ENCODE measurements at places on chromosomes 5 and 9.

DNA sequence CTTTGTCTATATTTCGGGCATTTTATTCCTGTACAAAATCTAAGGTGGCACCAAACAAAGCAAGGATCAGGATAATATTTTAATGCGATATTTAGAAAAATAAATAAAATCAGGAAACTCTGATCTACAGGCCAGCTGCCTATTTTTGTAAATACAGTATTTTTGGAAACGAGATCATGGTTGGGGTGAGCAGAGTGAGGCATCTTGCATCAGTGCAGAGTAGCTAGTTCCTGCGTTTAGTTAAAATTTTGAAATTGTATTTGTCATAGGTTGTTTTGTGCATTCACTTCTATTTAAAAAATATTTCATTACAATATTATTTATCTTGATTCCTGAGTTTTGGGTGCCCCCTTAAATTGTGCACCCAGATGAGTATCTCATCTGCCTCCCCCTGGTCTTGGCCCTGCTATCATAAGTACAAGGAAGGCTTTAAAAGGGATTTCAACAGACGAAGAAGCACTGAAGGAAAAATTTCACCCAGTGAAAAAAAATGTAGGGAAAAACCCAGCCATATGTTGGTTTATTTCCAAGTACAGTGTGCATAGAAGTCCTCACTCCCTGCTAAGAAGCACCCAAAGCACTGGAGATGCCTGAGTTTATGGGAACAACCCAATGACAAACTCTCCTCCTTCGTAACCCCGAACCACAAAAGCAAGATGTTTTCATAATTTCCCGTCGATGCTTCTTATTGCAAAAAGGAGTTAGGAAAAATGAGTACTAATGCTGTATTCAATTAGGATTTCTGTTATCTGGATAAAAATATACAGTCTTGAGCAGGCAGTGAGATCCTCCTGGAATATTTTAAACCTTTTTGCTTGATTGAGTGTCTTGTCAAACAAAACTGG is 304.7 kb upstream of the CLINT1 start:
- H3K4me3 ChIP-seq, result no peak overlapping the region
- DNase-seq, result no peak
- H3K36me3 ChIP-seq, result no peaks in the 10 kb centered on the region
- no peak overlapping the region for H3K27ac ChIP-seq

DNA sequence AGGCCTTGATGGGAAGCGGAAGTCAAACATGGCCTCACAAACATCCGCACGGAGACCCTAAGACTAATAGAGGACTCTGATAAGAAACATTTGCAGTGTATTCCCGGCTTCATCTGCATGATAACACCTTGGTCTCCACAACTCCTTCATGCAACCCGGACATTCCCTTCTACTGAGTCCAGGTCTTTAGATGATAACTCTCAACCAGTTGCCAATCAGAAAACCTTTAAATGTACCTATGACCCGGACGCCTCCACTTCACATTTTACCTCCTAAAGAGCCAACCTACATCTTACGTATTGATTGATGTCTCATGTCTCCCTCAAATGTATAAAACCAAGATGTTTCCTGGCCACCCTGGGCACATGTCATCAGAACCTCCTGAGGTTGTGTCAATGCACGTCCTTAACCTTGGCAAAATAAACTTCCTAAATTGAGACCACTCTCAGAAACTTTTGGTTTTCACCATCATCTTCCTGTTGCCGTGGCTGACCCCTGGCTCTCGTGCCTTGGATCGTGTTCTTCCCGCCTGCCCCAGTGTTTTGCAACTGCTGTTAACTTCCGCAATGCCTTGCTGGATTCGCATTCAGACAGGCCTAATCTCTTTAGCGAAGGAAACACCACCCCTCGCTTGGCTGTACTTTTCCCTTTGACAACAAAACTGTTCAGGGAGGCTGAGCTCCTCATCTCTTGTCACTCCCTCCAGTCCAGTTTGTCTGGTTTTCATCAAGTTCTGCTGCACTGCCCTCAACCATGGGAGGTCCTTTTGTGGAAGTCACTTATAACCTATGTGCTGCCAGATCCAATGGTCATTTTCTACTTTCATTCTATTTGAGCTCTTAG is 1.1 kb upstream of the DAP start:
- H3K27ac ChIP-seq, result peak overlapping the region; percentile 91
- peaks cover 6% of the 10 kb centered on the region for H3K4me1 ChIP-seq
- no peaks in the 10 kb centered on the region for H3K27me3 ChIP-seq
- no peaks in the 10 kb centered on the region for H3K36me3 ChIP-seq
- peak overlapping the region; percentile 42 for H3K4me3 ChIP-seq
- no peak for DNase-seq

- no peaks in the 10 kb centered on the region for H3K27me3 ChIP-seq
- no peaks in the 10 kb centered on the region for H3K36me3 ChIP-seq
- H3K27ac ChIP-seq, result no peak overlapping the region
These were observed 149.5 kb upstream of the PHYKPL start for GRCh38 chr5:178381921-178382695.

GRCh38 chr9:136996361-136997292 is at the start of gene CLIC3:
CLIC3 (minus strand) TSS chr9:136996568; CDS start chr9:136996543, 25 bp downstream.
- DNase-seq, result peak; percentile 36
- peaks cover 2% of the 10 kb centered on the region for H3K36me3 ChIP-seq
- no peak within 1 kb of the TSS for H3K4me3 ChIP-seq
- no peaks in the 10 kb centered on the region for H3K27me3 ChIP-seq
- H3K4me1 ChIP-seq, result peaks cover 18% of the 10 kb centered on the region

DNA sequence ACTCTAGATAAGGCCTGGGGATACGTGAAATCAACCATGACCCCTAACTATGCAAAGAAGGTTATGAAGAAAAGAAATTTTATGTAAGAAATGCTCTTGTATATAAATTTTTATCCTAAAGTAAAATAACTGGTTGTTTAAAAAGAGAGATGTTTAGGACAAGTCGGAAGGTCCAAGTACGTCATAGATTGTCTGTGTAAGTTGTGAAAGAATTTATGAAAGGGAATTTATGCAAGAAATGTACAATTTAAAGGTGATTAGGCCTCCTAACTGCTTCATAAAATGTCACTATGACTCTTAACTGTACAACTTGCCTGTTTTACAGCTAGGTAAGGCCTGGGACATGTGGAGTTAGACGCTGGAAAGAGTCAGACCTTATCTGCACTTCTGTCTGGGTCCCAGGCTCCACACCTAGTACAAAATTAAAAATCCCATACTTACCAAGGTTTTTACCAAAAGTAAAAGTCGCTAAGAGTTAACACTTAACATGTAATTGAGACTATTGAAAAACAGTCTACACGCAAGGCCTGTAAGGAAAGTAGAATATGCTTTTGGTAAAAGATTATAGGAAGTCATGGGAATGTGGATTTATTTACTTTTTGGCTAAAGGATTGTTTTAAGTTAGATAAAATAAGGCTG is 77.4 kb downstream of the KIAA0825 start:
- no peak overlapping the region for H3K4me3 ChIP-seq
- no peaks in the 10 kb centered on the region for H3K36me3 ChIP-seq
- H3K27ac ChIP-seq, result no peak overlapping the region
- no peak for DNase-seq

GRCh38 chr9:134916161-134916665 is 1.5 kb downstream of the FCN1 start:
- no peaks in the 10 kb centered on the region for H3K36me3 ChIP-seq
- DNase-seq, result no peak
- H3K27ac ChIP-seq, result no peak overlapping the region
- H3K27me3 ChIP-seq, result no peaks in the 10 kb centered on the region
- no peaks in the 10 kb centered on the region for H3K4me1 ChIP-seq

- no peak overlapping the region for H3K4me3 ChIP-seq
- no peak overlapping the region for H3K27ac ChIP-seq
- H3K27me3 ChIP-seq, result no peaks in the 10 kb centered on the region
- no peak for DNase-seq
- no peaks in the 10 kb centered on the region for H3K36me3 ChIP-seq
- no peaks in the 10 kb centered on the region for H3K4me1 ChIP-seq
These were observed 14.4 kb upstream of the SLC46A2 start for GRCh38 chr9:112905084-112905483.

DNA sequence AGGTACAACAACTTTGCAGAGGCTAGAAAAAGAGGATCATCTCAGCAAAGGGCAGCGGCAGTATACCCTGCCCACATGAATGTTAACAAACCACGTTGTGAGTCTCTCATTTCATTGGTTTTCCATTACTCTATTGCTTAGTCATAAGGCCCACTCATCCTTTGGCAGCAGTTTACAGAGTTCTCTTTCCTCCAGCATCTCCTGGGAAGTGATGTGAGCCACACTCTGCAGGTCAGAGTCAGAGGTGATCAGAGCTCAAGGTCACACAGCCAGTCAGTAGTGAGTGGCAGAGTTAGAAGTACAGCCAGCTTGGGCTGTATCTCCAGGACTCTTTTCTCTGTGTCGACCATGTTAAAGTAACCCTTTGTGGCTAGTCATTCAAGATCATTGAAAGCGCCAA is 599.6 kb upstream of the GRAMD2B start:
- no peak overlapping the region for H3K4me3 ChIP-seq
- no peaks in the 10 kb centered on the region for H3K4me1 ChIP-seq
- no peaks in the 10 kb centered on the region for H3K36me3 ChIP-seq
- no peaks in the 10 kb centered on the region for H3K27me3 ChIP-seq
- peak; percentile 38 for DNase-seq

GRCh38 chr9:18928711-18929110 is 104.3 kb downstream of the SAXO1 start:
- H3K36me3 ChIP-seq, result no peaks in the 10 kb centered on the region
- no peaks in the 10 kb centered on the region for H3K4me1 ChIP-seq
- DNase-seq, result no peak

DNA sequence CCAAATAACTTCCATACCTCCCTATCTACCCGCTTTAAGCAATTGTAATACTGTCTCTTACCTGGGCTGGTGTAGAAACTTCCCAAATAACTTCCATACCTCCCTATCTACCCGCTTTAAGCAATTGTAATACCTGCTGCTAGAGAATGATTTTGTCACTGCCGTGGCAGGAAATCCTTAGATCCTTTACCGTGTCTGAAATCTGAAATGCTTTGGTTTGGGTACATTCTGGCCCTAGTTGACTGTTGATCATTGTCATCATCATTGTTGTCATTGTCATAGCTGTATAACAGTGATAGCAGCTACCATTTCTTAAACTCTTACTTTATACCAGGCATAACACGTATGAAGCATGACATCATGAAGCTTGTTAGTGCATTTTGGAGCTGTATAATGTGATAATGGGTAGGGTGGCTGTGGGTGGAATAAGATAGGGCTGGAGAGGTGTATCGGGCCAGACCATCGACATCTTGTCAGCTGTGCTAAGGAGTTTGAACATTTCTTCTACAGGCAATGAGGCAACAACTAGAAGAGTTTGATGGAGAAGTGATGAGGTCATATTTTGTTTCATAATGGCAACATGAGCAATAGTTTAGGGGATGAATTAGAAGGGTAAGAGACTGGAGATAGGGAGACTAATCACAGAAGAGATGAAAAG is 15.7 kb downstream of the PIP5K1B start:
- H3K27ac ChIP-seq, result no peak overlapping the region
- H3K4me1 ChIP-seq, result no peaks in the 10 kb centered on the region
- no peaks in the 10 kb centered on the region for H3K36me3 ChIP-seq
- H3K4me3 ChIP-seq, result no peak overlapping the region

DNA sequence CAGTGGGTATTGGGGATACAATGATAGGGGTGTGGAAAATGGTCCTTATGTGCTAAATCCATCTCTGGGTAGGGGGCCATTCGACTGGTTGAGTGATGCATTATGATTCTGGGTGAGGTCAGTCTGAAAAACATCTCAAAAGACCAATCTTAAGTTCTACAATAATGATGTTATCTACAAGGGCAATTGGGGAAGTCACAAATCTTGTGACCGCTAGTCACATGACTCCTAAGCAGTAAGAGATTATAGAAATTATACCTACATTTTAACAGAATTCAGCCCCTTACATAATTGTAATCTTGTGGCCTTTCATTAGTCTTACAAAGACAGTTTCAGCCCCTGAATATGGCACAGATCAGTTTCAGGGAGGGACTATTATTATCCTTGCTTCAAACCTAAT is 224.7 kb downstream of the PIK3R1 start:
- H3K27ac ChIP-seq, result no peak overlapping the region
- no peaks in the 10 kb centered on the region for H3K4me1 ChIP-seq
- no peaks in the 10 kb centered on the region for H3K36me3 ChIP-seq
- no peaks in the 10 kb centered on the region for H3K27me3 ChIP-seq
- no peak overlapping the region for H3K4me3 ChIP-seq

DNA sequence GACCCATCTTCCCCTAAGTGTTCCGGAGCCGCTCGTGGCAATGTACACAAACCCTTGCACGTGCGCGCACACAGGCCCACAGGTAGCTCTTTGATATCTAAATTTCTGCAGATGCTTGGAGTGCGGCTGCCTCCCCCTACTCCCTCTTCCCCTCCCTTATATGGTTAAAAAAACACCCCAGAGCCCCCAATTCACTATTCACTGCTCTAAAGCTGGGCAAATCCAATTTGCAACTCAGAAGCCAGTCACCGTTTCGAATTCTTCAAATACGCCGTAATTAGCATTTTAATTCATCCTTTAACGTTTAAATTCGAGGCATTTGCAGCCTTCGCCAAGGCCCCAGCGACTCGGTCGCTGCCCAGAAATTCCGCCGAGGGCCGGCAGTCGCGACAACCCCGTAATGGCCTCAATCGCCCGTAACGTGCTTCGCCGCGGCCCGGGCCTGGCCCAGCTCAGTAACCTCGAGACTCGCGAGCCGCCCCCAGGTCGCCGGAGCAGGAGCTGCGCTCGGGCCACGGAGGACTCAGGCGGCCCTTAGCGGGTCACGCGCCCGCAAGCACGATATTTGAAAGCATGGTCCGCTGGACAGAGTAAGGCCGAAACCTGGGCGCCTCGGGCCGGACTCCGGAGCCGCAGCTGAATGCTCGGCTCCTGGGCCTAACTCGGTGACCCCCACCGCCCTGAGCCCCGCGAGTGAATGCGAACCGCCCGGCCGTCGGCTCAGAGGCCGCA is 1.3 kb downstream of the IRX2 start:
- H3K27ac ChIP-seq, result no peak overlapping the region
- H3K4me1 ChIP-seq, result no peaks in the 10 kb centered on the region
- H3K36me3 ChIP-seq, result no peaks in the 10 kb centered on the region
- H3K4me3 ChIP-seq, result peak overlapping the region; percentile 56
- no peak for DNase-seq

DNA sequence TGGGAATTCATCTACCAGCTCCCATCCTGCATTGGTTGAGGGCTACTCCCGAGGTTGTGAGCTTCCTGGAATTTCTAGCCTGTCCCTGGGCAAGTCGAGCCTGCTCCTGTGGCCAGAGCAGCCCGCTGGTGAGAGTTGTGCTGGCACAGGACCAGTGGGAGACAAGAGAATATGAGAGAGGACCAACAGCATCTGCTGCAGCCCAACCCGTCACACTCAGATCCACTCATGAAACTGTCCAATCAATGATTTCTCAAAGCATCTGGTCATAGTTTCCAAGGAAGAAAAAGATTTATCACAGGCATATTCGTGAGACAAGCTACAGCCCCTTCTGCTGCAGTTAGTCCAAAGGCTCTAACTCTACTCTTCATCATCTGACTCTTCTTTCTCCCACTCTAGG is 64.4 kb upstream of the RAI14 start:
- no peak for DNase-seq
- H3K36me3 ChIP-seq, result no peaks in the 10 kb centered on the region
- no peak overlapping the region for H3K27ac ChIP-seq
- peaks cover 15% of the 10 kb centered on the region for H3K4me1 ChIP-seq

- H3K27ac ChIP-seq, result no peak overlapping the region
- H3K4me3 ChIP-seq, result no peak overlapping the region
- no peak for DNase-seq
- H3K27me3 ChIP-seq, result no peaks in the 10 kb centered on the region
- H3K36me3 ChIP-seq, result no peaks in the 10 kb centered on the region
These were observed 87.8 kb upstream of the TLR4 start for GRCh38 chr9:117616431-117616831.

- peak; percentile 22 for DNase-seq
- H3K27me3 ChIP-seq, result no peaks in the 10 kb centered on the region
- no peak overlapping the region for H3K27ac ChIP-seq
- H3K4me3 ChIP-seq, result no peak overlapping the region
- H3K4me1 ChIP-seq, result peaks cover 4% of the 10 kb centered on the region
These were observed 70.4 kb downstream of the NFIB start for GRCh38 chr9:14243514-14244042.

Data from fibroblast of lung (primary cell).